ENCODE measurements at places on chromosomes 11 and 22. TPM values are rescaled to one million over a fixed set of nuclear protein-coding genes. Genes with fewer than 3 reads are reported as not detected.

GRCh38 chr11:31237819-31238760 is 131.4 kb downstream of the DCDC1 start:
- no peak for DNase-seq

The GRIA4 gene
- not detected for total RNA-seq

The ZFTA gene
- 34.3 TPM for total RNA-seq

- DNase-seq, result no peak
Measured at GRCh38 chr11:96964661-96965060, 574.8 kb downstream of the JRKL start.

DNA sequence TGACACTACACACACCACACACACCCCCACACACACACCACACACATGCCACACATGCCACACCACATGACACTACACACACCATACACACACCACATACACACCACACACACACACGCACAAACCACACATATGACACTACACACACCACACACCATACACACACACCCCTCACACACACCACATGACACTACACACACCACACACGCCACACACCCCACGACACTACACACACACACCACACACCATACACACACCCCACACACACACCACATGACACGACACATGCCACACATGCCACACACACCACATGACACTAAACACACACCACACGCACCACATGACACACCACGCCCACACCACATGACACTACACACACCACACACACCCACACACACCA is 101.8 kb upstream of the ASPHD2 start:
- DNase-seq, result no peak

DNA sequence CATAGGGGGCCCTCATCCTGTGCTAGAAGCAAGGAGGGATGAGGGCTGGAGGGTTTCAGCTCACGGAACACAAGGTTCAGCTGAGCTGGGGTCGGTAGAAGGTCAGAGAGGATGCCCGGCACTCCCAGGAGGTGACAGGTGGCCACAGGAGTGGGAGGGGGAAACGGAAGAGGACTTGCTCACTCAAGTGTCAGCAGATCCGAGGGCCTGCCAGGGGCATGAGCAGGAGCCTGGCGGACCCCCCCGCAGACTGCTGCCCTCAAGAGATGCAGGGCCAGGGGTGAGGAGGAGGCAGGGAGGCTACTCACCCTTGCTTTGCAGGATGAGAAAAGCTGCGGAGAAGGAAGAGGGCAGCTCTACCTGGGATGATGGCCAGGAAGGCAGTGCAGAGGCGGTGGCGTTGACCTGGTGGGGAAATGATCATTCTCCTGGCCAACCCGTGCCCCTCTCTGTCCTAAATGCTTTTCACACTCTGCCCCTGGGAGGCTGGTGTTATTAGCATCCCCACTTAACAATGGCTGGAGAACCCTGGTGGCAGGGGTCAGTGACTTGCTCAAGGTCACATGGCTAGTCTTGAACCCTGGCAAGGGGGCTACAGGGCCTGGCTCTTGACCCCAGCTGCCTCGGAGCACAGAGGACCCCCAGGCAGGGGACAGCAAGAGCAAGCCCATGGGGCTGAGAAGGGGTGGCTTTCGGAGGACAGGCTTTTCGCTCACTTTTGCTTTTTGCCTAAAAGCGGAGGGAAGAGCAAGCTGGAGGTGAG is 30.1 kb upstream of the CSNK1E start:
- DNase-seq, result peak; percentile 75

DNA sequence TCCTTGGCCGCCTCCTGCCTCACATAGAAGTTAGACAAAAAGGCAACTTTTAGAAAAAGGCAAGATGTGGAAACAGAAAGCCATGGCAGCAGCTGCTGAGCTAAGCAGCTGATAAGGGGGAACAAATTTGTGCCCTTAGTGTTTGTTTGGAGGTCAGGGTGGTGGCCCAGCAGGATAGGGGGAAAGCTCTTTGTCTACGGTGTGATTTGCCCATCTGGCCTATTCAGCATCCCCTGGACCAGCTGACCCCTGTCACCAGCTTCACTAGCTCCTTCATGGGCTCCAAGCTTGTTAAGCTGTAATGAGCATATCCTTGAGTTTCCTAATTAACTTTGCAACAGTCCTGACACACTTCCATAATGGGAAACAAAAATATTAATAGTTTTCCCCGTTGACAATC is 5.9 kb upstream of the ME3 start:
- no peak for DNase-seq

- peak; percentile 75 for DNase-seq
Measured at GRCh38 chr11:532527-532985, 2.8 kb downstream of the HRAS start.

The DNAJB7 gene
- total RNA-seq, result not detected

The FOLR2 gene
- not detected for total RNA-seq

DNA sequence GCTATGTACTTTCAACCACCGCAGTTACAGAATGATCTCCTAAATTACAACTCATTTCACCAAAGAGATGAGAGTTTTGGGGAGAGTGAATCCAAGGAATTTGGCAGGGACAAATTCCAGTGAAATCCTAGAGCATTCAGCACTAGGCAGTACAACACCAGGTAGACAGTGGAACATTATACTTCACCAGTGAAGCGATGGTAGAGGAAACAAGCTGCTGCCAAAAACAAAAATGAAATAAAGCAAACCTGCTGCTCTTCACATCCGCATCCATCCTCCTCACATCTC is 16.9 kb downstream of the SMCO4 start:
- no peak for DNase-seq

- no peak for DNase-seq
Measured at GRCh38 chr22:47260551-47260950, 498.1 kb downstream of the TBC1D22A start.

- DNase-seq, result no peak
Measured at GRCh38 chr22:22968366-22968765, 80.8 kb downstream of the IGLL5 start.

The PELI3 gene
- 11.9 TPM for total RNA-seq

- DNase-seq, result no peak
Measured at GRCh38 chr22:50343541-50343935, 411 bp downstream of the PPP6R2 start.

- DNase-seq, result no peak
Measured at GRCh38 chr11:114848027-114848426, 169.7 kb downstream of the NXPE2 start.

DNA sequence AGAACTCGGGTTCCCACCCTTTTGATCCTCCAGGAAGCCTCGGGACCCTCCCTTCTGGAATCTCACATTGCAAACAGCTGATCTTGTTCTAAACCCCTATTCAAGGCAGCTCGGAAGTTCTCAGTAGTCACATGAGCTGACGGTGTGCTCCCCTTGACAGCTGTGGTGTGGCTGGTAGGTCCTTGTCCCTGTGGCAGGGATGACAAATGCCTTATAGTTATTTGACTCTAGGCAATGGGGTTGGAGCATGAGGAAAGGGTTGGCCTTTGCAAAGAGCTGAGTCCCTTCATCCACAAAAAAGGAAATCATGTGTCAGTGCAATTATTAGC is 23.6 kb downstream of the EIF4G2 start:
- no peak for DNase-seq

The FBLN1 gene
- 240 TPM for total RNA-seq

DNA sequence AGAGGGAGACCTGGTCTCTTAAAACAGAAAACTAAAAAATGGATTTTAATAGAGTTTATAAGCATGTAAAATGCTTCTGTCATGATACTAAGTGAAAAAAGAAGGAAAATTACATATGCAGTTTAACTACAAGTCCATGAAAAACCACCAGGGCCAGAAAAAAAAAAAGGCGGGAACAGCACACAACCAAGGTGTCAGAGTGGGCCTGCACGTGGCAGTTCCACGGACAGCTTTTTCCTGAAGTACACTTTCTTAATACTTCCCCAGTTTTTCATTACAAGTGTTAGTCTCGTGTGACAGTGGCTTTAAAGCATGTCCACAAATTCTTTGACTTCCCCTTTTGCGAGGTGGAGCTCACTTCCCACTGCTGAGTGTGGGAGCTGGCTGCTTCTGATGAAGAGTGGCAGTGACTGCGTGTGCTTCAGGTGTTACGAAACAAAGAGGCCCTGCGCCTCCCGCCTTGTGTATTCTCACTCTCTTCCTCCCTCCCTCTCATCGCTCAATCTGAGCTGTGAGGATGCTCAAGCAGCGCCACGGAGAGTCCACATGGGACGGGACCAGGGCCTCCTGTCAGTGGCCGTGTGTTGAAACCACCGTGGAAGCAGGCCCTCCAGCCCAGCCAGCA is 16.4 kb downstream of the PPM1F start:
- no peak for DNase-seq

The DYNC2H1 gene
- total RNA-seq, result 22.6 TPM

- no peak for DNase-seq
Measured at GRCh38 chr11:93524173-93524536, 19.0 kb downstream of the SMCO4 start.

The PDGFD gene
- 2.2 TPM for total RNA-seq

DNA sequence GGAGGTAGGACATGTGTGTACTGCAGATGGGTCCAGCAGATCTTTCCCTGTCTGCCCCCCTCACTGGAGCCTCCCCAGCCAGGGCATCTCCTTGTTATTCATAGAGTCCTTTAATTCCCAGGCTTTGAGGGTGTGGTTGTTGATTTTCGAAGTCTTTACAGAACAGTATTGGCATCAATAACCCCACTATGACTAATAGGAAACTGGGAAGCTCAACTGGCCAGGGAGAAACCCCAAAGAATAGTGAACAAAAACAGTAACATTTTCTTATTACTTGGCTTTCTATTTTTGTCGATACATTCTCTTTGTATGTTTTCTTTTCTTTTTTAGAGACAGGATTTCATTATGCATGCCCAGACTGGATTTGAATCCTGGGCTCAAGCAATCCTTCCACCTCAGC is 57.9 kb downstream of the NF2 start:
- no peak for DNase-seq

- no peak for DNase-seq
Measured at GRCh38 chr22:49662681-49663080, 165.0 kb downstream of the BRD1 start.

DNA sequence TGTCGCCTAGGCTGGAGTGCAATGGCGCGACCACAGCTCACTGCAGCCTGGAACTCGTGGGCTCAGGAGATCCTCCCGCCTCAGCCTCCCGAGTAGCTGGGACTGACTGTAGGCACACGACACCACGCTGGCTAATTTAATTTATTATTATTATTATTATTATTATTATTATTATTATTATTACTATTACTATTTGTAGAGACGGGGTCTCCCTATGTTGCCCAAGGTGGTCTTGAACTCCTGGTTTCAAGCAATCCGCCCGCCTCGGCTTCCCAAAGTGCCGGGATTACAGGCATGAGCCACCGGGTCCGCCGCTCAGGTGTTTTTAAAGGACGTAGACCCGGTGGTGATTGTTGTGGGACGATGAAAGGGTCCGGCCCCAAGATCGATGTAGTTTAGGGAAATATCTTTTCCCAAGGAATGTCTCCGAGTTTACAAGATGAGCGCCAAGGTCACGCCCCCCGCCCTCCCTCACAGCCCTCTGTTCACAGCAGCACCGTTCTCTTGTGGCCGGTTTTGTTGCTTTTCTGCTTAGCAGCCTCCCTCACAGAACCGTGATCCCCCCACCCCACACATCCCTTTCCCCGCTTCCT is 728 bp upstream of the POGLUT3 start:
- DNase-seq, result no peak

DNA sequence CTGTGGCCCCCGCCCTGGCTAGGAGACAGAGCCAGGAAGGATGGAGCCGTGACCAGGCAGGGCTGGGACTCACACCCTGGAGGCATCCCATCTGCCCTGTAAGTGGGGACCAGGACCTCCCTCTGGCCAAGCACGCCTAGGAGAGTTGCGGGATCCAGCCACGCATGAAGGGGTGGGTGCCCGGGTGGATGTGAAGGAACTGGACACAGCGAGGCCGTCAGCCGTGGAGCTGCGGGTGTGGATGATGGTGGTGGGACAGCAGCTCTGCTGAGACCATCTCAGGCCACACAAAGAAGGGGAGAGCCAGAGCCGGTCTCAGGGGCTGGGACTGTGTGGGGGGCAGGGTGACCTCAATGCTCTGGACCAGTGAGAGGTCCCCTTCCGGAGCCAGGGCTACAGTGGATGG is 746.4 kb downstream of the BRD1 start:
- no peak for DNase-seq

GRCh38 chr11:65298655-65299179 is 15.9 kb upstream of the CDC42EP2 start:
- DNase-seq, result no peak

- no peak for DNase-seq
Measured at GRCh38 chr11:68090706-68091105, 30.5 kb downstream of the CHKA start.

DNA sequence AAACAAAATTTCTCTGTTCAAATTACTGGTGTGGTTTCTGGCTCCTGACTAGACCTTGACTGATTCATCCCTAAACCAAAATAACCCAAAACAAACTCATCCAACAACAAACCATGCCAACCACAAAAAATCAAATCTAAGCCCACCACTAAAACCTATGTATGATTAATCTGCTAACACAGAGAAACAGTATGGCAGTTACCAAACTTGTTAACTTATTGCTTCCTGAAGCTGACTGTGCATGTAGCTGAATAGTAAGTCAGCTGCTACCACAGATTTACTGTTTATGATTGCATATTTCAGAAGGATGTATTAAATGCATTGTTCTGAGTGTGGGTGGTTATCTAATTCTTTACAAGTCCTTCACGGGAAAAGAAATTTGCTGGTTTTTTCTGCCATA is 231.1 kb downstream of the SWAP70 start:
- no peak for DNase-seq

The LRRN4CL gene
- 0.39 TPM for total RNA-seq

The NUP50 gene
- 48.3 TPM for total RNA-seq

DNA sequence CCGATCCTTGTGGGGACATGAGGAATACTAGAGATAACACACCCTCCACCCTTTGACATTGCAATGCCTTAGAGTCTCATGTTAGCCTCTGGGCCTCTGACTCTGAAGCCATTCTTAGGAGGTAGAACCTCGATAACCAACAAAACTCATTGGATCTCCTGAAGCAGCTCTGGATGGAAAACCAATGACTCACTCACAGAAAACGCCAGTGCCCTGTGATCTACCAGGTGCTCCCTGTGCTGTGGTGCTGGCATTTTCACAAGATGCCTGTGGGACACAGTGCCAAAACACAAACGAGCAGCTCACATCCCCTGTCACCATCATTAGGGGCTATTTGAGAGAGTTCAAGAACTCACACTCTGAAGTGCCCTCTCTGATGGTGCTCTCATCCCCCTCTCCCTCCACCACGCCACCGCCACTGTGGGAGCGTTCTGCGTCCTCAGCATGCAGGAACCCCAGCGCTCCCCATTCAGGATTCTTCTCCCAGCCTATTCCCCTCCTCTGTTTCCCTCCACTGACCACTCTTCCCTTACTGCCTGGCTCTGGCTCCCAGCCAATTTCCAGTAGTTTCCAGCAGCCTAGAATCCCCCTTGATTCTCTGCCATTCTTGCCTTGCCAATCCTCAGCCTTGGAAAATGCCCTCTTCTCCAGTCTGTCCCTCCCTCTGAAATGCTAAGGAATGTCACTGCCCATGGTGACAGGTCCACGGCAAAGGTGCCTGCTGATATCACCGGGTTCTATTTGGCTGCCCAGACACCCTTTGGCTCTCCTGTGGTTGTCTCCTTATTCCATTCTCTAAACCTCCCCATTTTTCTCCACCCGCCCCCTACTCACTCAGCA is 4.7 kb upstream of the POLD4 start:
- no peak for DNase-seq
